ENCODE measurements at places on chromosomes 6 and 20.
A peak's percentile ranks its signal among the peaks of the same experiment; 100 is the strongest.

- DNase-seq, result no peak
Observed at GRCh38 chr6:39923394-39923793, 10.9 kb downstream of the MOCS1 start.

DNA sequence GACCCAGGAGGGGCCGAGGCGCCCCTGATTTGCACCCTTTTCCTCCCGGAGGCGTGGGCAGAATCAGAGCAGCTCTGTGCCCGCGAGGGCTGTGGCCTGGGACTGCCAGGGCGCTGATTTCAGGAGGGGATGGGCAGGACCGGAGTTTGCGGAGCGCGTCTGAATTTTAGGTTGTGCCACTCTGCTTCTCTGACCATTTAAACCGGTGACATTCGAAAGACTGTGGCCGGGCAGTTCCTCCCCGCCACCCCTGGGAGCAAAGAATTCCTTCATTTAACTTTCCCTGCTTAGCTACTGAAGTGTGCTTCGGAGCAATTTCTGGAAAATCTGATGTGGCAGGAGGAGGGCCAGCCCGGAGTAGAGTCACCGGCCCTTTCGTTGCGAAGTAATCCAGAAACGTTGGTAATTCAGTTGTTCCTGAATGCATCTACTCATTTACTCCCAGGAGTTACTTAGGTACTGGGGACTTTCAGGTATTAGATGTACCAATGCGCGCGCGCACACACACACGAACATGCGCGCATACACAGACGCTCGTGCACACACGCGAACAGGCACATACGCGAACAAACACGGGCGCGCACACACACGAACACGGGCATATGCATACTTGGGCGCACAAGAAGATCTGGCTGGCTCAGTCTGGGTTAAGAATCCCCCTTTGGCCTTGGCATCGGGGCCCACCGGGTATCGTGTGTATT lies 568 bp downstream of the CCDC170 start:
- peak; percentile 61 for DNase-seq

- no peak for DNase-seq
Observed at GRCh38 chr6:142800240-142800639, 144.7 kb downstream of the HIVEP2 start.

- DNase-seq, result no peak
Observed at GRCh38 chr6:135434095-135434494, 63.4 kb downstream of the AHI1 start.

GRCh38 chr6:150032598-150032997 lies 7.3 kb upstream of the RAET1L start:
- DNase-seq, result no peak

DNA sequence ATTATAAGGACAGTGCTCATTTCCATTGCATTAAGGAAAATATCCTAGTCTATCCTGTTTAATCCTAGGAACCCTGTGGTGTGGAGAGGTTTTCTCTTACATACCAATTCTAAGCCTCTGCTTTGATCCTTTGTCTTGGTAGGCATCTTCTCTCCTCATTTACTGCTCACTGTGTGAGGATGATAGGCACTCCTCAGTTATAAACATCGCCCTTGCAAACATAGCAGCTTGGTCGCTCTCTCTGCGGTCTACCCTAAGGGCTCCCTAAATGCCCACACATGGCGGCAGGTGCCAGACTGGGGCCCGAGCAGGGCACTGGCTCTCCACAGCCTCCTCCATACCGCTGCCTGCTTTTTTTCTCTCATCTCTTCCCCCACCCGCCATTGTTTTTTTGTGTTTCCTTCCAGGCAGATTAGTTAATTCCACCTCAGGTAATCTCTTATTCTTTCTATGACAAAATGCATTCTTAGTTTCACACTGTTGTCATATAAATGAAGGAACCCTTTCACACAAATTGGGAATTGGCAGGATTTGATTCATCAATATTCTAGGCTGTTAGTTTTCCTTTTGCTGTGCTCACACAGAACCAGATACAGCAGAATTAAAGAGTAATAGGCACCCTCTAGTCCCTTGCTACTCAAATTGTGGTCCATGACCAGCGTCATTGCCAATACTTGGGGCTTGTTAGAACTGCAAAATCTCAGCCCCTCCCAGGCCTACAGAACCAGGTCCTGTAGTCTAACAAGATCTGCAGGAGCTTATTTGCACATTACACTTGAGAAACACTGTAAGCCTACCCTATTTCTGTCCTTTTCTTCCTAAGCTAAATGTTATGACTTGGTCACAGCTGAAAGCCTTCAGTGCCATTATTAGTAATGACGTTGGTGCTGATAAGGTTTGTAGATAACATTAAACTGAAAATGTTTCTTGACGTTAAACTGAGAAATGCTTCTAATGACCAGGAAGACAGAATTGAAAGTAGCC lies 36.3 kb downstream of the CARMIL1 start:
- DNase-seq, result peak; percentile 84

- DNase-seq, result no peak
Observed at GRCh38 chr20:13765299-13765698, 19.4 kb downstream of the ESF1 start.

DNA sequence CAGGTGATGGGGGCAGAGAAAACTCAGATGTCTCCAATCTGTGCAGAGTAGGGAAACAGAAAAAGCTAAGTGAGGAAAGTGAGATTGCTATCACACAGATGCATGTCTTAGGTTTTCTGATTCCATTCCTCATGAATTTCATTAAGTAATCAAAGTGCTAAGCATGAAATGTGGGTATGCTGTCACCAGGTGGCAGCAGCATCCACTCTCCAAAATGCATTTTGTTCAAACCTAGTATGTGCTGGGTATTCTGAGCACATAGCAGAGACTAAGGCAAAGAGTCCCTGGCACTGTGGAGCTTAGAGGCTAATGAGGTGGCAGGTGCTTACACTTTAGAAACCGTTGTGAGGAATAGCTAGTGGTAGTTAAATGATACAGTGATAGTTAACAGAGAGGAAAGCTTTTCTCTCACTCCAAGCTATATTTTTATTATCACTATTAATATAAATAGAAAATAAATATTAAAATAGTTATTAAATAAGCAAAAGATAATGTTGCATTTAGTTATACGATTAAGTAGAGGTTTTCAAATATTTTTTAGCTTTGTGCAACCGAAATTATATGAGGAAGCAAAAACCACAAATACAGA lies 179.5 kb downstream of the CDH26 start:
- DNase-seq, result peak; percentile 46

DNA sequence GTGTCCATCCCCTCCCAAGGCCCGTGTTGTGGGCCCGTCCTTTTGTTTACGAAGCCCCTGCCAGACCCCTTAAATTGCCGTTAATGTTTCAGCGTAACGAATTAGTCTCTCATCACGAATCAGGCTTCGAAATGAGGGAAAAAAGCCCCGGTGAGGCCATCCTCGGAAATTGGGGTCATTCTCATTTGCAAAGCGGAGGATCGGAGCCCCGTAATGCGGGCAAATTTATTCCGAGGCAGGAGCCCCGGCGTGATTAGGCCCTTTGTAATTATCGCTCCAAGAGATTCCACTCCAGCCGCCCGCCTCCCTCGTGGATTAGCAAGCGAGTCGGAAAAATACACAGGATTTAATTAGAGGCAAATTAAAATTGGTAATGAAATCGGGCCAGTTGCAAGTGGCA lies 44.9 kb upstream of the MDFI start:
- no peak for DNase-seq

DNA sequence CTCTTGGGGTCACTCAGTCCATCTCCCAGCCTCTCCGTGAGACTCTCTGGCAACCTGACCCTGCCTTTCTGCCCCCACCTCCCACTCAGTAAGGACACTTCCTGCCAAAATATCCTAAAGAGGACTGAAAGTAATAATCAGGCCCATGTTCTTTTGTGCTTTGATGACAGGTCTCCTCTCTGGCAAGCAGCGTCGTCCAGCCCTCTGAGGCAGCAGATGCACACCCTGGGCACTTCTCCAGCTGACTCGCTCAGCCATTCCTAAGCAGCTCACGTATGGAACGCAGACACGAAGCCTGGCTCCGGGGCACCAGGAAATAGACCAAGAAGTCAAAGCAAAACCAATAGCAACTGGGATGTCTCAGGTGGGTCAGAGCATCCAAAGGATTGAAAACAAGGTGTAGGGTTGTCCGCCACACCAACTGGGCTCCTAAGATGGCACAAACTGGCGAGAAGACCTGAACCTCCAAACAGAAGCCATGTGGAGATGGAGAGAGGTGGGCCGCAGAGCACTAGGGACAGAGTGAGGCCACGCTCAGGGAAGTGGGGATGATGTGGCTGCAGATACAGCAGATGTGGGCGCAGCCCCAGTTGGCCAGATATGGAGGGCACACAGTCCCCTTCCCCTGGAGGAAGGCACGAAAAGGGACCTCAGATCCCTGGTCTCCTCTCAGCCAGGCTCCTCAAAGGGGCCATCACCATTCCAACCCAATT lies 99.3 kb downstream of the PRND start:
- DNase-seq, result no peak

DNA sequence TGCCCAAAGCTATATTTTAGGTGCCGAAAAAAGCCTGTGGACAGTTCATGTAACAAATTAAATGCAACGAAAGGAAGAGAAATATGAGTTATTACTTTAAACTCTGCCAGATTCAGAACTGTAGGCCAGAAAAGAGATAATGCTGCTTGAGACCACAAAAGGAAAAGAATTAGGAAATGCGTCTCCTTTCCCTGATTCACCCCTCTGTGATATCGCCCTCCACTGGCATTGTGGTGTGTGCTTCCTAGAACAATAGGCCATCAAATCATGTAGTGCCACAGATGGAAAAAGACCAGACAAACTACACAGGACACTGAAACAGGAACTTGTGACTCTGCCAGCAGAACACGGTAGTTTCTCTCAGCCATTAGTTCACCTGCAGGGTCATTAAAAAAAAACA lies 14.7 kb upstream of the LAMA4 start:
- no peak for DNase-seq

- no peak for DNase-seq
Observed at GRCh38 chr6:113842165-113842564, 15.0 kb upstream of the MARCKS start.

- no peak for DNase-seq
Observed at GRCh38 chr20:25219365-25219764, 23.9 kb downstream of the ENTPD6 start.

- DNase-seq, result no peak
Observed at GRCh38 chr6:151451417-151451949, 443 bp downstream of the RMND1 start.

DNA sequence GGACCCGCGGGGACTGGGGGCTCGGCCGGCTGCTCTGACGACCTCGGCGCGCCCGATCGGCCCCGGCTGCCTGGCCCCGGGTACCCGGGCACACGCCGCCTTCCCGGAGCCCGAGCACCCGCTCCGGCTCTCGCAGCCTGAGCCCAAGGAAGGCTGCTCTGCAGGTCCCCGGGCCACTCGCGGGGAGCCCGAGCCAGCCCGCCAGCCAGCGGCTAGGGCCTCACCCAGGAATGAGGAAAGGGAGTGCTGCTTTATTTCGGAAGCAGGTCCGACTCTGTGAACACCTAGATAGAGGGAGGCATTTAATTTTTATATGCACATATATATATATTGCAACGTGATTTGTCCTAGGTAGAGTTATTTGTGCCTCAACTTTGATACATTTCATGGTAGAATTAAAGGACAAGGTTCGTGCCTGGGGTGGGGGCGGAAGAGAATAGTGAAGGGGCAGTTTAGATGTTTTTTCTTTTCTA lies 15.5 kb downstream of the FOXA2 start:
- DNase-seq, result peak; percentile 67

- no peak for DNase-seq
Observed at GRCh38 chr6:21180155-21180554, 413.4 kb upstream of the SOX4 start.

GRCh38 chr6:79335133-79335674 lies 100.7 kb upstream of the HMGN3 start:
- DNase-seq, result no peak

- no peak for DNase-seq
Observed at GRCh38 chr6:100554228-100554627, 89.5 kb upstream of the SIM1 start.

GRCh38 chr6:169556758-169557548 lies 144.9 kb downstream of the WDR27 start:
- DNase-seq, result no peak

- DNase-seq, result no peak
Observed at GRCh38 chr6:467111-467510, 75.6 kb downstream of the IRF4 start.

GRCh38 chr6:44059359-44060346 lies 67.6 kb downstream of the MRPL14 start:
- DNase-seq, result no peak

DNA sequence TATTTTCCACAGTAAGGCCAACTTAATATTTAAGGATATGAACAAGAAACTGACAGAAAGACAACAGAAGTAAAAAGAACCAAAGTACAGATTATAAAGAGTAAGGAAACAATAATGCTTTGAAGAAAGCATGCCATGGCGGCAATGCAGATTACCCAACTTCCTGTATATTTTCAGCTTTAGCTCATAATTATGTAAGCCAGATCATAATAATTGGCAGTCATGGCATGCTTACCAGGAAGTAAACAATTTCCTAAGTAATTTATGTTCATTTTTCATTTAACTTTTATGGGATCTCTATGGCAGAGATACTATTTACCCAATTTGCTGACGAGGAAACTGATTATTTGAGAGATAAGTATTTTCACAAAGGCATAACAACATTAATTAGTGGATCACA lies 988.7 kb downstream of the HACE1 start:
- no peak for DNase-seq

- no peak for DNase-seq
Observed at GRCh38 chr6:147078106-147078505, 126.1 kb upstream of the STXBP5 start.

DNA sequence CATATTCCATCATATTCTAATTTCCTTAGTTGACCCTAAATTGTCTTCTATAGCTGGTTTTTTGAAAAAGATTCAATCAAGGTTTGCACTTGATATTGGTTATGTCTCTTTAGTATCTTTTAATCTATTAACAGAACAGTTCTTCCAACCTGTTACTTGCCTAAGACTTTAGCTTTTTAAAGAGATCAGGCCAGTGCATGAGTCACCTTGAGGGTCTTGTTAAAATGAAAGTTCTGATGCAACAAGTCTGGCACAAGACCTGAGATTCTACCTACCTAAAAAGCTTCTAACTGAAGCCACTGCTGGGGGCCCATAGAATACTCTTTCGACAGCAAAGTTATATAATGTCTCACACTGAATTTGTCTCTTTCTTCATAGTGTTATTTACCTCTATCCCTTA lies 3.2 kb downstream of the USP45 start:
- no peak for DNase-seq

DNA sequence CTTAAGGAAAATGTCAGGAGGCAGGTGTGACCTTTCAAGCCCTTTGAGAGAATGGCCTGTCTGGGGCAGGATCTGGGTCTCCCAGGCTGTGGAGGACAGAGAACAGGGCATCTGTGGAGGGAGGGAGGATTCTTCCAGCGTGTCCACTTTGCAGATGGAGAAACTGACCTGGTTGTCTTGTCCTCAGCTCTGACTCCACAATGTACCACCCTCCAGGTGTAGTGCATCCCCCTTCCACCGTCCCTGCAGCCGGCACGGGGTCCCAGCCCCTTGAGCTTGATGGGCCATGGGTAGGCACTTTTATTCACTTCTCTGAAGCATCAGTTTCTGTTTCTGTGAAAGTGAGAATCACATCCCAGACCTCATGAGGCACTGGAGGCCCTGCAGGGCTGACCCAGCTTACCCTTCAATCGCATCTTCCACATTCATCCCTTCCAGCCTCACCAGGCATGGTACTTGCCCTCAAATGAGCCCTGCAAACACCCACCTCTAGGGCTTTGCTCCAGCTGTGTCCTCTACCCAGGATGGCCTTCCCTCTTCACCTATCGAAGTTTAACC lies 4.6 kb upstream of the TGM2 start:
- DNase-seq, result no peak

- DNase-seq, result no peak
Observed at GRCh38 chr20:19992996-19993908, 23.9 kb upstream of the NAA20 start.

- DNase-seq, result no peak
Observed at GRCh38 chr6:109260701-109261100, 121.6 kb downstream of the CD164 start.
